ENCODE measurements at places on chromosomes 16 and 17.
A peak's percentile ranks its signal among the peaks of the same experiment; 100 is the strongest.

- DNase-seq: peak; percentile 40
Observed at GRCh38 chr16:54193665-54194333, 92.8 kb downstream of the IRX3 start.

GRCh38 chr17:35889241-35889640 lies 9.1 kb upstream of the CCL5 start:
- no peak for DNase-seq

DNA sequence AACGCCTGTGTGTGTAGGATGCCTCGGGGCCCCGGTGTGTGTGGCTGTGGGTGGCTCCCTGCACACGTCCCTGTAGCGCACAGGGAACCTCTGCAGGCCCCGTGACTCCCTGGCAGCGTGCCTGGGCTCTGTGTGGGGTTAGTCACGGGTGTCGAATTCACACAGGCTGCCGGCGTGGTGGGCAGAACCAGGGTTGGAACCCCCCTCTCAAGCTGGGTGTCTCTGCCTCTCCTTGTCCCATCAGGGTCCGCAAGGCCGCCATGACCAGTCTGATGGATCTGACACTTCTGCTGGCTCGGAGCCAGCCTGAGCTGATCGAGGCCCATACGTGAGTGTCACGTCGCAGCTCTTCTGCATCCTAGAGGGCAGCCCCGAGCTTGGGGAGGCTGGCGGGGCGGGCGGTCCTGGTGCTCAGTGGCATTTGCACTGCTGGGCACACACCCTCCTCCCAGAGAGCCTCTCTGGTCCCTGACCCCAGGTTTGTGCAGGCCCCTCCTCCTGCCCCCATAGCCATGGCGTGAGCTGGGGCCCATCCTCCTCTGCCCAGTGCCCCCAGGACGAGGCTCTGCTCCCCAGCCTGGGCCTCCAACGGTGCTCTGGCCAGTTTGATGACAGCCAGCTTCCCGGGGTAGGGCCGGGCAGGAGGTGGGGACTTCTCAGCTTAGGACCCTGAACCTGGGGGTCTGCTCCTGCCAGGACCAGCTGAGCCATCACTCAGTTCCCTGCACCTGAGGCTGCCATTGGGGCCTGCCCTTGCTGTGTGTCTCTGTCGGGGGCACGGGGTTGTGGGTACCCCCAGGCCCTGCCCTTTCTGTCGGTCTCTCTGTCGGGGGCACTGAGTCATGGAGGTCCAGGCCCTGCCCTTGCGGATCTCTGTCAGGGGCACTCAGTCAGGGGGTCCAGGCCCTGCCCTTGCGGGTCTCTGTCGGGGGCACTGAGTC lies 88.1 kb upstream of the ZNF750 start:
- no peak for DNase-seq

DNA sequence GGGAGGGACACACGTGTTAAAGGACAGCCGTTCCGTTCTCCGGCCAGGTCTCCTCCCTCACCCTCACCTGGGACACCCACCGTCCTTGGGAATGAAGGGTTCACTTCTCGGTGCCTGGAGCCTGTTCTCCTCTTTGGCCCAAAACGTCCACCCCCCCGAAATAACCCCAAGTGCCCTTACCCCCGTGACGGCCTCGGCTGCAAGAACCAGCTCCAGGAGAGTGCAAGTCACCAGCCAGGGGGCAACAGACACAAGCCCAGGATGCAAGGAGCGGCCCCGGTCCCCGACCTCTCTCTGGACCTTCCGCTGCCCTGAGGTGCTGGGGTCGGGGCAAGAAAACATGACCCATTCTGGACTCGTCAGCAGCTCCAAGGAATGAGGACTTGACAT lies 20.0 kb upstream of the UBE2I start:
- DNase-seq: no peak

- no peak for DNase-seq
Observed at GRCh38 chr16:79054211-79054984, 546.1 kb downstream of the MAF start.

DNA sequence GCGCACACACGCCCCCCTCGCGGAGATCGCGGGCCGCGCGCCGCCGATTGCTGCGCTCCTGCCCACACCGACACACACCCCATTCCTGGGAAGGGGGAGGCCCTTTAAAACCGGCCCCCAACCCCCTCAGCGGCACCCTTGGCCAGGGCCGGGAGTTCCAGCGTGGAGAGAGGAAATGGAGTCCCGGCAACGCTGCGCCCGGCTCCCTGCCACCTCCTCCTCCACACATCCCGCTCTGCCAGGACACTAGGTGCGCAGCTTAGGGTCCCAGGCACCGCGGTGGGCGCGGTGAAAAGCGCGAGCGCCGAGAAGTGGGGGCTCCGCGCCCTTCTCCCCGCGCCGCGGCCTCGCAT lies 397 bp downstream of the CDC42EP4 start:
- DNase-seq: no peak
